Mesendoderm (in vitro differentiated cells): ENCODE measurements at places on chromosomes 12 and 14.
A peak's percentile ranks its signal among the peaks of the same experiment; 100 is the strongest.

GRCh38 chr12:30814295-30814655 is 59.5 kb upstream of the CAPRIN2 start:
- no peak for DNase-seq

GRCh38 chr12:1811281-1811947 is 9.0 kb upstream of the LRTM2 start:
- DNase-seq = no peak

DNA sequence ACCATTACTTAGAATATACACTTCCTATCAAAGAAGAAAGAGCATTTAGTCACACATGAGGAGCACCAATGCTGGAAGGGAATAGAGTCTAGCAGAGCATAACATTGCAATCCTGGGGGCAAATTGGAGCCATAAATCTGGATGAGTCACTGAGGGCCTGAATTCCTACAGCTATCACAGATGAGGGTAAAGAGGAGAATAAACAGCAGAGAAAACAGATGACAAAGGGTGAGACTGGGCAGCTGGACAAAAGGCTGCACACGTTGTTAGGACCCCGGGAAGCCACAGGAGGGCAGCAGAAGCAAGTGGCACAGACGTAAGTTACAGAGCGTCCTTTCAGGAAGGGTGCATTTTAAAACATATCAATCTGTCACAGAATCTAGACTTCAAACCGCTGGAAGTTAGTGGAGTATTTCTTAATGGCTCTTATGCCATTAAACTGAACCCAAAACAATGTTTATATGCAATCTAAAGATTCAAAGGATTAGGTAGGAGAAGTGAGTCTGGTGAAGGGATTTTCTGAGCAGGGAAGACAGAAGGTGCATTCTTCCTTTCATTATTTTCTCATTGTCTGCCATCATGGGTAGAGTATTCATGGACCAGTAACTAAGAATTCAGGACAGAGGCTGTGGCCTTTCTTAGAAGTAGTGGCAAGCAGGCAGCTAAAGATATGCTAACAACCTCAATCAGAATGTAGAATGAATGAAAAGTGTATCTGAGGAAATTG is 159.8 kb upstream of the DAAM1 start:
- DNase-seq = peak; percentile 65

DNA sequence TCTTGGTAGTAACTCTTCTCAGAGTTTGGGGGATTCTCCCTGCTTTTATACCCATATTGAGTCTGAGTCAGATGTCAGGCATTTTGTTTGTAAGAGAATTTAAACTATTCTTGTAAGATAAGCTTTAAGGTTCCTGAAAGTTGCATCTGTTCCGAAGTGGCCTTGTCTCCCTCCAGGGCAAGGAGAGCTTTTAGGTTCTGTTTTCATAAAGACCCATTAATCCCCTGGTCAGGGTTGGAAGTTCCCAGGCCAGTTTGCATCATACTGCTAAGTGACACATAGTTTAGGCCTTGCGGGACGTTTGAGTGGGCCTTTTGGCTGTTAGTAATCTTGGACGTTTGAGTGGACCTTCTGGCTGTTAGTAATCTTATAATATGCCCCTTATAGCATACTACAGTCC is 396.7 kb downstream of the NPAS3 start:
- DNase-seq = peak; percentile 73
